ENCODE measurements at places on chromosomes 12 and 14.
A peak's percentile ranks its signal among the peaks of the same experiment; 100 is the strongest.

DNA sequence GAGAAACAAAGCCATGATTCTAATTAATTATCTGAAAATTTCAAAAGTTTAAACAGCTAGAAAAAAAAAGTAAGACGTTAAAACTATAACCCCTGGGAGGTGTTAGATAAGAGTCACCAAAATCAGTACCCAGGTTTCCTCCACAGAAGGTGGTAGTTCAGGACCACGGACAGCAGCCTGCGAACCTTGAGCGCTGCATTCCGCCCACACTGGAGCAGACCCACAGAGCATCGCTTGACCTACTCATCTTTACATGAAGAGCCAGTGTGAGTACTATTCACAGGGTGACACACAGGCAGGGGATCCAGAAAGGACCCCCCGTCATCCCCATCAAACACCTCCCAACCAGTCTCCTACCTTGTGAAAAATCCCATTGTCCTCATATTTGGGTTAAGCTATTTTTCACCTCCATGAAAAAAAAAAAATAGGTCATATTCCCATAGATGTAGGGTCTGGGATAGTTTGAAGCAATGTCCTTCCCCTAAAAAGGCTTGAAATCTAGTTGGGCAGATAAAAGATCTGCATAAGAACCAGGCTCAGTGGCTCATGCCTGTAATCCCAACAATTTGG is 8.8 kb upstream of the CHGA start:
- no peak for DNase-seq

GRCh38 chr14:89308232-89308959 is 108.6 kb downstream of the FOXN3 start:
- DNase-seq: no peak

DNA sequence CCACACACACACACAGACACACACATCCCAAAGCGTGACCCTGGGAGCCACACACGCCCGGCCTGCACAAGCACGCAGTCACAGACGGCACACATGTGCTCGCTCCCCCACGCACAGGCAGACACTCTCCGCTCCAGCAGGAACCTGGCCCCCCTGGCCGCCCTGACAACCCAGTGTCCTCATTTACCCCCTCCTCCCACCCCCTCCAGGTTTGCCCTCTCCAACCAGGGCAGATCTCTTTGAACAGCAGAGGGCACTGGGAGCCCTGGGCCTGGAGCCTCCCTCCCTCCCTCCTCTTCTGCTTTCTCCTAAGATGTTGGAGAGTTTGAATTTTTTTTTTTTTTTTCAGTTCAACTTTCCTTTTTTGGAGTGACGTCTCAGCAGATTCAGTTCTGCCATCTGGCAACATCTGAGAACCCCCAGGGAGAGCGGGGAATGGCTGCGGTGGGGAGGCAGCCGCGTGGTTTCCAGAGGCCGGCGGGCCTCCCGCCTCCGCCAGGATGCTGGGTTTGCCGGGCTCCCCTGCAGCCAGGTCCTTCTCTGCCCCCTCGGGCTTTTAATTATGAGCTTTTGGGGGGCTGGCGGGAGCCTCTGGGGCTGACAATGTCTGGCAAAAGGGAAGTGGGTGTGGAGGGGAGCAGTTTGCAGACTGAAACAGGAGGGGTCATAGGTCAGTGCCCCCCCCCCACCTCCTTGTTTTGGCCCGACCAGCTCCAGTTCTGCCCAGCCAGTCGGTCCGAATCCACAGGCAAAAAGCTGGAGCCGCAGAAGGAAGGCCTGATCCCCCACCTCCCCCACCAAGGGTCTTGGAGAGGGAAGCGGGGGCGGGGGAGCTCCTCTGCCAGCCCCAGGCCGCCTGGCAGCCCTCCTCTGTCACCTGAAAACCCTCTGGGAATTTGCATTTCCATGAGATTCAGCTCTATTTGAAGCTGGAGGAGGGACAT is 1.3 kb upstream of the NCOR2 start:
- peak; percentile 76 for DNase-seq

GRCh38 chr14:104561632-104562495 is 17.7 kb upstream of the C14orf180 start:
- no peak for DNase-seq

GRCh38 chr12:49537231-49537751 is 1.5 kb upstream of the KCNH3 start:
- DNase-seq: no peak

- DNase-seq: no peak
Observed at GRCh38 chr14:39576258-39576657, 144.0 kb upstream of the FBXO33 start.

GRCh38 chr12:28933176-28933575 is 215.9 kb upstream of the FAR2 start:
- no peak for DNase-seq

- no peak for DNase-seq
Observed at GRCh38 chr12:47378907-47379306, 299.1 kb upstream of the AMIGO2 start.

GRCh38 chr14:80213602-80214001 is 2.3 kb upstream of the DIO2 start:
- no peak for DNase-seq

- no peak for DNase-seq
Observed at GRCh38 chr12:115452751-115453281, 768.8 kb upstream of the TBX3 start.

- DNase-seq: no peak
Observed at GRCh38 chr12:75062691-75063090, 146.9 kb downstream of the KCNC2 start.

DNA sequence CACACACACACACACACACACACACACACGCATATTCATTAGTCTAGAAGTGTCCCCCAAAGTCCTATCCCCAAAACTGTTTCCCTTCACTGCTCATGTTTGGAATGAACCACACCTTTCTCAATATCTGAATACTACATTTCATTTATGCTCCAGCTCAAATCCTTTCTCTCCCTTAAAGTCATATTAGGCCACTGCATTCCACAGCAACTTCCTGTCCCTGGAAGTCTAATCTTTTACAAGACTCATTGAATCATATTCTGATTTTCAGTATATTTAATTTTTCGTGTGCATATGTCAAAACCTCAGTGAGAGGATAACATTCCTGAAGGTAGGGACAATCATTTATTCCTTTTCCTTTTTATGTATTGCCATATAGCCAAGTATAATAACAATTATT is 155.6 kb upstream of the LMNTD1 start:
- DNase-seq: no peak

- no peak for DNase-seq
Observed at GRCh38 chr12:96457191-96457930, 32.0 kb upstream of the CFAP54 start.

DNA sequence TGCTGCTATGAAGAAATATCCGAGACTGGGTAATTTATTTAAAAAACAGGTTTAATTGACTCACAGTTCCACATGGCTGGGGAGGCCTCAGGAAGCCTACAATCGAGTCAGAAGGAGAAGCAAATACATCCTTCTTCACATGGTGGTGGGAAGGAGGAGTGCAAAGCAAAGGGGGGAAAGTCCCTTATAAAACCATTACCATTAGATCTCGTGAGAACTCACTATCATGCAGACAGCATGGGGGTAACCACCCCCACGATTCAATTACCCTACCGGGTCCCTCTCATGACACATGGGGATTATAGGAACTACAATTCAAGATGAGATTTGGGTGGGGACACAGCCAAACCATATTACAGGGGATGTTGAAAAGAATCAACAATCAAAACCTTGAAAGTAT is 74.9 kb downstream of the PPM1H start:
- DNase-seq: no peak

DNA sequence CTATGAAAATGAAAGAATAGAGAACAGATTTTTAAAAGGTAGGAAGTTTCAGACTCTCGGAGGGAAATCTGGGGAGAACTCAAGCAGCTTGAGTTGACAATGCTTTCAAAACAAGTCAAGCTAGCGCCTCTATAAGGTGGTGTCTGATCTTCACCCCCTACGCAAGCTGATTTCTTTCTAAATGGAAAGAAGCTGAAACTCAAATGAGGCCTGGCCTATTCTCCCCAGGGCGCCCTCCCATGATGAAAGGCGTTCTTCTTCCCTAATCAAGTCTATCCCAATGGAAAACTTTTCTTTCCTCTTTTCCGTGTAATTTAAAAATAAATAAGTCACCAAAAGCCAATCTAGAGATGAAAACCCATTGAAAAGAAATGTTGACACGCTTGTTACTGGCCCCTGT is 20.6 kb downstream of the PTHLH start:
- no peak for DNase-seq

GRCh38 chr12:113086249-113087164 is 30.0 kb downstream of the DTX1 start:
- DNase-seq: no peak

DNA sequence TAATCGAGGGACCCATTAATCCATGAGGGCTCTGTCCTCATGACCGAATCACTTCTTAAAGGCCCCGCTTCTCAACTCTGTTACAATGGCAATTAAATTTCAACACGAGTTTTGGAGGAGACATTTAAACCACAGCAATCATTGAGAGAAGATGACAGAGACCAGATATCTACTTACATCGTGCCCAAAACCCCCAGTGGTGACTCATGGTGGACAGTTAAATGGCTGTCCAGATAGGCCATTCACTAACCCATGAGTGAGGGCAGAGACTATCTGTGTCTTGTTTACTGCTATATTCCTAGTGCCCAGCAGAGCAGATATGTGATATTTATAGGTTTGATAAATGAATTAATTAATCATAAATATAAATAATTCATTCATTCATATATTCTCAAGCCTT is 20.0 kb upstream of the FLVCR2 start:
- no peak for DNase-seq

DNA sequence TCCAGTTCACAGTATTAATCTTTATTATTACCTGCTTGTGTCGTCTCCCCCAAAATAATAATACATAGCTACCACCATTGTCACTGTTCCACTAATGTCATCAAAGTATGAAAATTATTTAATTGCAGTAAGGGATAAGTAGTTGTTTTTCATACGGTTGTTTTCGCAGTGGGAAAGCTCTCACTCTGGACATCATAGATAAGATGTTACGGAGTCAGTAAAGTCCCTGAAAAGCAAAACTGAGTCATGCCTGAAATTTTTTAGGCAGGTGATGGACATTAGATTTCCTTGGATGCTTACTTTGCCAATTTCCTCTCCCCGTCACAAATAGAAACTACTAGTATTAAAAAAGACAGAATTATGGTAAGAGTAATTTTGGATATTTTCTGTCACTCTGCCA is 13.2 kb downstream of the PNP start:
- no peak for DNase-seq

GRCh38 chr14:74938531-74939495 is 15.8 kb upstream of the RPS6KL1 start:
- DNase-seq: no peak

- no peak for DNase-seq
Observed at GRCh38 chr14:65252482-65253255, 150.4 kb upstream of the MAX start.

- DNase-seq: no peak
Observed at GRCh38 chr12:30323008-30323407, 372.7 kb downstream of the IPO8 start.

DNA sequence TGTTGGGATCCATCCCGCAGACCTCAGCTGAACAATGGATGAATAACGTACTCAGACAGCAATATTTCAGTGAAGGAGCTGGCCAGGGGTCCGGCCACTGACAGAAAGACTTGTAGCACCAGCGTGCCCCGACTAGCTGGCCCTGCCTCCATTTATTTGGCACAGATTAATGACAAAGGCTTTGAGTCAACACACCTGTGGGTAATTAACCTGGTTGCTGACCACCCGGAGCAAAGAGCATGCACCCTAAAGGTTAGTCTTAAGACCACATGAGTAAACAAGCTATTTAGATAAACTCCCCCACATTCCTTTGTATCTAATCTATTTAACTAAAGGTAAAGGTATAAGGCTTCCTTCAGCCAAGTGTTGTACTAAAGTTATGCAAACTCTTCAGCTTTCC is 868.6 kb downstream of the LRFN5 start:
- no peak for DNase-seq

GRCh38 chr14:77543637-77544334 is 45.2 kb upstream of the ISM2 start:
- no peak for DNase-seq

- no peak for DNase-seq
Observed at GRCh38 chr12:42886160-42886559, 296.6 kb upstream of the PRICKLE1 start.

GRCh38 chr12:1890810-1891209 is 27.6 kb downstream of the CACNA2D4 start:
- no peak for DNase-seq

- no peak for DNase-seq
Observed at GRCh38 chr14:55255979-55256378, 15.2 kb upstream of the FBXO34 start.

DNA sequence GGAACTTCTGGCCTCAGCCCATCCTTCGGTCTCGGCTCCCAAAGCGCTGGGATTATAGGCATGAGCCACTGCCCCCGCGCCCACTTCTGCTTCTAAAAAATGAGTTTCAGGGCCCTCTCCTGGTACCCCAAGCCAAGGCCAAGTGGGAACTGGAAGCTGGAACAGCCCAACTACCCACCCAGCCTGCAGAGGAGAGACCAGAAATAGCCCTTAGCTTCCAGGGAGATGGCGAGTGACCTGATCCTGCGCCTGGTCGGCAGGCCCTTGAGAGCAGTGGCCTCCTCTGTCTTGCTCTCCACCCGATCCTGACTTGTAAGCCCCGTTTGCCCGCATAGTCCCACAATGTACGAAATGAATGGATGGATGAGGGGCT is 31.2 kb upstream of the PLEKHG6 start:
- DNase-seq: no peak

DNA sequence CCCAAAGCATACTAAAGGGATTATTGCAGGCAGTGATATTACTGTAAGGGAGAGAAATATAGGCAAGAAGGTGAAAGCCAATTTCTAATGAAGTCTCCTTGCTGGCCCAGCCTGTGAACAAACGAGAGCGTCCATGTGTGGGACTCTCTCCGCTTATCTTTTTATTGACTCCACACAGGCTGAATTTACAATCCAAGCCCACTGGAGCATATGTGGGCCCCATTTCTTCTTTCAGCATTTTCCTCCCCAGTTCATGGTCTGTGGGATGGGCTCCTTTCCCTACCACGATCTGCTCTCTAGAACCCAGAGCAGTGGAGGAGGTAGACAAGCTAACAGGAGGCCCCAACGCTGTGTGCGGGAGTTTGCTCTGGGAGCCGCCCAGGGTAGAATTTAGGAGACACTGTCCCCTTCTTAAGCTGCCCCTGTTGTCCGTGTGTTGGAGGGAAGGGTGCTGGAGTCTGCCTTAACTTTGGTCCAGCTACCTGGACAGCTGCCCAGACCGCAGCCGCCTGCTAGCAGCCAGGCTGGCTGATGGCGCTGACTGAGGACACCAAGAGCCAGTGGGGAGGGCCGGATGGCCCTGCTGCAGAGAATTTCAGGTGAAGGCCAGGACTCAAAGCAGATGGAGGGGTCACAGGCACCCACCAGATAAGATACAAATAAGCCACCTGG is 3.2 kb upstream of the HOXC11 start:
- DNase-seq: no peak

GRCh38 chr12:62933602-62934238 is 1.2 kb downstream of the PPM1H start:
- no peak for DNase-seq

Measured in BJ (cell line).